ENCODE measurements at places on chromosomes 2 and 18.

DNA sequence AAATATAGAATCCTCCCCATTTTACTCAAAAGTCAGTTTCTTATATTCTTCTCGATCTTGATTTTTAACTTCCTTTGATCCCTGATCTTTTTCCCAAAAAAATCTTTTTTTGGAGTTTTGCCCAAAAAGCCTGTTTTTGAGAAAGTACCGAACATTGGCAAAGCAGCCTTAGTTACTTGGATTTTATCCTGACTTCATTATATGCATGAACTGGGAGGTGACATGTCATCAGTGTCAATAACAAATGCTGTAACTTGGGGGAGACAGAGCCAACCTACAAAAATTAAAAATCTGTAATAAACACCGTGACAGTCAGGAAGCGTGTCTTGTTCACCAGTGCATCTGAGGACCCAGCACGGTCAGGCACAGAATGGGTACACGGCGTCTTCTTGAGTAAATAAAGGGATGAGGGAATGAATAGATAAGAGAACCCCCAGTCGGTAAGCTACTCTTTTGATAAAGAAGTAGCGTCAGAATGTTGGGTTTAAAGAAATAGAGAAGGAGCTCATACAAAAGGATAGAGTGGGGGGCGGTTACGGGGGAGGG is 24.9 kb downstream of the TRAPPC12 start:
- no peak for DNase-seq

DNA sequence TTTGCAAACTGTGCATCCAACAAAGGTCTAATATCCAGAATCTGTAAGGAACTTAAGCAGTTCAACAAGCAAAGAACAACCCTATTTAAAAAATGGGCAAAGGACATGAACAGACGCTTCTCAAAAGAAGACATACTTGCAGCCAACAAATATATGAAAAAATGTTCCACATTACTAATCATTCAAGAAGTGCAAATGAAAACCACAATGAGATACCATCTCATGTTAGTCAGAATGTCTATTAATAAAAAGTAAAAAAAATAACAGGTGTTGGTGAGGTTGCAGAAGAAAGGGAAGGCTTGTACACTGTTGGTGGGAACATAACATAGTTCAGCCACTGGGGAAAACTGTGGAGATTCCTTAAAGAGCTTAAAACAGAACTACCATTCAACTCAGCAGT is 126.2 kb downstream of the NAT8 start:
- DNase-seq: no peak

DNA sequence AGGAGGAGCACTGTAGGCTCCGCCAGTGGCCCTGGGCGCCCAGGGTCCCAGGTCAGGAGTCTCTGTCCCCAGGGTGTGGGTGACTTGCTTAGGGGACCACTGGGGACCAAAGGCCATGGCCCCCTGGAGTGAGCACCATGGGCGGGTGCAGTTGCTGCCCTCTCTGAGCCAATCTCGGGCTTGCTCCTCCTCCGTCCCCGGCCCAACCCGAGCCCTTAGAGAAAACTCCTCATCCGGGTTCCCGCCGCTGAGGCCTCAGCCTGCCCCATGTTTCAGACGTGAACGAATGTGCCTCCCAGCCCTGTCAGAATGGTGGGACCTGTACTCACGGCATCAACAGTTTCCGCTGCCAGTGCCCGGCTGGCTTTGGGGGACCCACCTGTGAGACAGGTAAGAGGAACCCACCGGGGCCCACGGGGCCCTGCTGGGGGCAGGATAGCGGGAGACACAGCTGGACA is 38.6 kb downstream of the SNED1 start:
- no peak for DNase-seq

DNA sequence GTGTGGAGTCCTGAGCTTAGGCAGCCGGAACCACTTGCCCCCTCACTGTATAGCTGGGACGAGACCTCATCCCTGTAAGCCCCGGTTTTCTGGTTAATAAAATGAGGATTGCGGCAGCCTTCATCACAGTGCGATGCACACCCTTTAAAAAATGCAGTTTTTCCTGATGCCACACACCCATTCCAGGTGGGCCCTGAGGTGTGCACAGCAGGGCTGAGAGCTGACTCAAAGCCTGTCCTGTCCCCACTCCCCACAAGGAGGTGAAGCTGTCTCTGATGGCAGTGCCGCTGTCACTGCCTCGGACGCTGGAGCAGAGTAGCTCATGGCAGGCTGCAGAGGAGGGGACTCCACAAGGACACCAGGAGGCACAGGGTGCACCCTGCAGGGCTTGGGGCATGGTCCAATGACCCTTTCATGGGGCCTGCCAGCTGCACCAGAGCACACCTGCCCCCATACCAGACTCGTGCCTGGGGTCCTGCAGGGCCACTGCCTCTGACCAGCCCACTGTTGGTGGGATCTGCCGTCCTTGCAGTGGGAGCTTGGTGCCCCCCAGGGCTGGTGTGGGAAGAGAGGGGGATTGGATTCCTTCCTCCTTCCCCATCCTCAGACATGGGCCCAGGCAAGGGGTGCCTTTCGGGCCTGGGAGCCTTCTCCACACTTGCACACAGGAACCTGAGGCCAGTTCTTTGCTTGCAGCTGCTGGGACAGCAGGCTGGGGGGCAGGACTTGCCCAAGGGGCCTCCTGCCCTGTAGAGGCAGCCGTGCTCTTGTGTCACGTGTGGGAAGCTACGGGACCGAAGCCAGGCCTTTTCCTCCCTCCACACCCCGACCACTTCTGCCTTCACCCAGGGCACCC is 22.8 kb downstream of the GPC1 start:
- no peak for DNase-seq

- peak; percentile 5 for DNase-seq
Measured at GRCh38 chr2:169768262-169768995, 30.2 kb upstream of the SSB start.

DNA sequence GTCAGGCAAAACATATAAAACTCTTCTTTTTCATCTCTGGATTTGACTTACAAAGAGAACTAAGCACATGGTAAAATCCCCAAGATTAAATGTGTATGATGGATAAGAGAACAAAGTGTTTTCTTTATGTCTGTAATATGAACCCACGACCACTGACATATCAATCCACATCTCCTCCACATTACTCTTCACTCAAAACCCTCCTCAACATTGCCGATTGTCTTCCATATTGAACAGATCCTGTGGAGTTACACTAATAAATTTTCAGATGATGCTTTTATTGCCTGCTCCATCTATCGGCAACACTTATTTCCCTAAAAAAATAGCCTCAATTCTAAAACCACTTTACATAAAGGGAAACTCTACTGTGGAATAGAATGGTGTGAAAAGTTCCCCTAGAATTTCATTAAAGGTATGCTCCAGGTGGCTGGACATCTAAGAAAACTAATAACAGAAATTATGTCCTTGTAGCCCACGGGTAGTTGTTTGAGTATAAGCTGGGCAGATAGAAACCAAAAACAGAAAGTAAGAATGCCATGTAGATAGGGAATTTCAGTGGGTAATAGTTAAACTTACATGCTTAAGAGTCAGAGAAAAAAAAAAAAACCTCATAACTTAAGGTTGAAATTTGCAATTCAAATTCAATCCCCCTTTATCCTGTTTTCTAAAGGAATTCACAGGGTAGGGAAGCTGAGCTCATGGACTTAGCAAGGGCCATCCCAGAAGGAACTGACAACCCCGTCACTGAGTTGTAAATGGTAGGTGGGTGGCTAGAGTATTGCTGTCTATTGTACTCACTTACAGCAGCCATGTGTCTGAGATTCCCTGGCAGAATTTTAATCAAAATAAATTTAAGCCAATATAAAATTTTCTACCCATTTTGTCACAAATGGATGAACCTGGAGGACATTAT is 305.4 kb upstream of the LYPD1 start:
- DNase-seq: no peak

- DNase-seq: no peak
Measured at GRCh38 chr18:31064130-31064529, 21.6 kb upstream of the DSC3 start.

DNA sequence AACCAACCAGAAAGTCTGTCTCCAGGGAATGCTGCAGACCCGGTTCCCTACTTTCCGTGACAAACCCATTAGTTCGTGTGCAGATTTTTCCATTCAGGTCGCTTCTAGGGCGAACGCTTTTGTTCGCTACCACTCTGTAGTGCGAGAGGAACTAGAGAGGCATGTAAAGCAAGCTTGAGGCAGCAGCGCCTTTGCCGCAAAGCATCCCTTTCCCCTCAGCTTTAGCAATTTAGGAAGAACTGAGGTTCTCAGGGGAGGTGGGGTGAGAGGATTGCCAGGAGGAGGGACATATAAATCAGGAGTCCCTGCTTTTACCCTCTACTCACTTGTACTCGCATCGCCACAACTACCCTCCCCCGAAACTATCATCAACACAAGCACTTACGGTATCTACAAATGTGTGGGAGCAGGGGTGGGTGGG is 748 bp upstream of the ZNF804A start:
- DNase-seq: no peak

- DNase-seq: no peak
Measured at GRCh38 chr2:114962532-114962931, 520.1 kb downstream of the DPP10 start.

GRCh38 chr2:141554810-141555209 is 576.0 kb downstream of the LRP1B start:
- DNase-seq: no peak

GRCh38 chr2:108360776-108361468 is 16.8 kb upstream of the SULT1C4 start:
- DNase-seq: no peak

- DNase-seq: no peak
Measured at GRCh38 chr2:40752796-40753195, 300.9 kb upstream of the SLC8A1 start.

- no peak for DNase-seq
Measured at GRCh38 chr2:658426-658825, 18.8 kb downstream of the TMEM18 start.

DNA sequence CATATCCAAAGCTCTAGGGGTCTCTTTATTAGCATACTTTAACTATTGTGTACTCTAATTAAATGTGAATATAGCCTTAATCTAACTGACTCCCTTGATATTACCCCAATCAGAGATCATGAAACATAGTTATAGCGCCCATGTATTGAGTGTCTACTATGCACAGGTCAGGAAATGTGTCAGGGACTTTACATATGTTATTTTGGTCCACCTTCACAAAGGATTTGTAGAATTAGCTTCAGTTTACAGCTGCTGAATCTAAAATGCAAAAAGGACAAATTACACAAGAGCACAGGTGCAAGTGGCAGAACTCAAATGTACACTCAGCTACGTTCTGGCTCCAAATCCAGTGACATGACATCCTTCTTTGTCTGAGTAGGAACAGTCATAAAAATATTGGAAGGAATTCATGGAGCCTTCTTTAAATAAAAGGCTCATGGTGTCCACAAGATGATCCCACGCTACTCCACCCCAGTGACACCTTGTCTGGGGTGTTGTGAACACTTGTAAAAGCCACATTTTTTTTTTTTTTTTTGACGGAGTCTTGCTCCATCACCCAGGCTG is 38.7 kb upstream of the ATL2 start:
- no peak for DNase-seq

DNA sequence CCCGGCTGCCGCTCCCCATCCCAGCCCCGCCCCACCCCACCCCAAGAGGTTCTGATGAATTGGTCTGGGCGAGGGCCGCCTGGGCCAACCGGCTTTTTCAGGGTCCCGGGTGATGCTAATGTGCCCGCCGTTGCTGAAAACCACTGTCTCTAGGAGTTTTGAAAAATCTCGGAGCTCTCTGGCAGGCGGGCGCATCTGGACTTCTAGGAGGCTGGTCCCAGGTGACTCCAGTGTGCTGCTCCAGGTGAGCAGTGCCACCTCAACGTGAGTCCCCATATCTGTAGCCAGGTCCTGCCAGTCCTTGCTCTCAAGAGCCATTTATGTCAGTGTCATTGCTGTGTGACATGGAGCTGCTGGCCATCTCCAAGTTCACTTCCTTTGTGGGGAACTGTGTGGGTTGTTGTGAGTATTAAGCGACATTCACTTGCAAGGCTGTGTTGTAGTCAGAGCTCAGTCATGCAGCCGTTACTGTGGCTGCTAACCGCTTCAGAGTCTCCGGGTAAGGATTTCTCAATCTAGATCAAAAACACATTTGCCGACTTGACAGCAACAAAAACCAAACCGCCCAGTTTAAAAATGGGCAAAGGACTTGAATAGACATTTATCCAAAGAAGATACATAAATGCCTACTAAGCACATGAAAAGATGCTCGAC is at the start of gene RFX8:
Gene RFX8, minus strand, starts transcription at position 382 of the 654 bp plus-strand sequence. CDS start 8,264 bp downstream, outside the sequence.
- peak; percentile 9 for DNase-seq

- DNase-seq: no peak
Measured at GRCh38 chr2:195503208-195503607, 153.8 kb upstream of the SLC39A10 start.

DNA sequence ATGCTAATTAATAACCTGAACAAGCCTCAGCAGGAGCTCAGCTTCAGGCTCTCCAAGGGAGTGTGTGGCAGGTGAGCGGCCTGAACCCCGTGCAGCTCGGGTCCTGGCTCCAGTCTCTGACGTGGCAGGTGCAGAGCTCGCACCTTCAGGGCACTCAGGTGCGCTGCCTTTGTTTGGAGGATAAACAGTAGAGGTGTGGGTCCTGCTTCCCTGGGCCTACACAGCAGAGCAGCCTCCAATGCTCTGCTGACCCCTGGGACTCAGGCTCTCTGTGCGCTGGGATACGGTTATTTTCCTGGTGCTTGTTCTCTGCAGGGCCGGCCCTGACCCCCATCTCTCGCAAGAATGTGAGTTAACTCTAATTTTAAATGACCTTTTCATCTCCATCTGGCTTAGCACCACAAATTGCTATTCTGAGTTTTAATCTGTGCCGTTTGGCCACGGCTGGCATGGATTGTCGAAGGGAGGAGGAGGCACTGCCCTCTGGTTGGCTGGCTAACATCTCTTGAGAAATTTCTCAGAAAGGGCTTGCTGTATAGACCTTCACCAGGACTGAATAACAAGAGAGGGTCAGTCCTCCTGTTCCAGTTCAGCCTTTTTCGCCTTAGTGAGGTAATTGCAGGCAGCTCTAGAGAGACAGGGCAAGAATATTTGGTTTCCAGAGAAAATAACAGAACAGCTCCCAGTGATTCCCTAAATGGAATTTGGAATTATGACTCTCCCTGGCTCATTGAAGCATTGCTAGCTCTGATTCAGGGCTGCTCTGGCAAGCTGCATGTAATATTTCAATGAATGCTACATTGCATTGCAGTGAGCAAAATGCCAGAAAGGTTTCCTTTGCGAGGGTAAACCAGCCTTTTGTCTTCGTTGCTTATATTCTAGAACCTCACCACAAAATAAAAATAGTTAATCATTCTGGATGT is 161.8 kb downstream of the DCDC2C start:
- no peak for DNase-seq

- DNase-seq: no peak
Measured at GRCh38 chr2:112621790-112622527, 23.8 kb upstream of the SLC20A1 start.
